Vagina (tissue), 2 donors: ENCODE measurements at places on chromosomes 4 and X. TPM values are rescaled to one million over a fixed set of nuclear protein-coding genes. Genes with fewer than 3 reads are reported as not detected.

DNA sequence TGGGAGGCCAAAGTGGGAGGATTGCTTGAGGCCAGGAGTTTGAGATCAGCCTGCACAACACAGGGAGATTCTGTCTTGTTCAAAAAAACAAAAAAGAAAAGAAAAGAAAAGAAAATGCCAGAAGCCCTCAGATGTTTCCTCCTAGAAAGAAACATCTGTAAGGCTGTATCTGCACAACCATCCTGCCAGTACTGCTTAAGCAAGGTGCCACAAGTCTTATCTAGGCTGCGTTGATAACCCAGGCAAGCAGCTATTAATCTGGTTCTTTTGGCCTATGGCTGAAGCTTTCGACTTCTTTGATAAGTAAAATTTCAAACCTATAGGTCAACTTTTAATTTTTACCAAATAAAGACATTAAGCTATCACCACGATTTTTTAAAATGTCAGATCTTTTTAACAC lies 3.1 kb downstream of the COX18 start:
- no peaks in the 10 kb centered on the region for H3K4me1 ChIP-seq
- no peak overlapping the region for H3K27ac ChIP-seq
- H3K36me3 ChIP-seq = peaks cover 6% of the 10 kb centered on the region
- H3K4me3 ChIP-seq = no peak overlapping the region

DNA sequence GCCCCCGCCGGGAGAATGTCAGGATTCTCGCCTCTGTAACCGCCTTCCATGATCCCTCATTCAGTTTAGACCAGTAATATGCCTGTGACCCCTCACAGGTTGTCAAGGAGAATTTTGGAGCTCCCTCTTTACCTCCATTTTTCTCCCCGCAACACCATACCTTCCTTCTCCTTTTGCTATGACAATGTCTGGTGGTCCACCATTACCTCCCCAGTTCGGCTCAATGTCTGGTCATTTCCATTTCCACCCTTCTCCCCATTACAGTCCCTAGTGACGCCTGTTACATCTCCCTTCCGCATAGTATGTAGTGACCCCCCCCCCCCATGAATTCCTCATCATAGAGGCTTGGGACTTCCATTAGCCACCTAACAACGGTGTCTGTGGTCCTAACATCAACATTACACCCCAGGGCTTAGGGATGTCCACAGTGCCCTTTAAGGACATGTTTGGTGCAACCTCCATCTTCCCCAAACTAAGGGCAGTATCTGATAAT lies 700 bp downstream of the ARAF start:
- H3K4me3 ChIP-seq = peak overlapping the region; percentile 52
- H3K36me3 ChIP-seq = no peaks in the 10 kb centered on the region
- peaks cover 24% of the 10 kb centered on the region for H3K4me1 ChIP-seq
- H3K27me3 ChIP-seq = no peaks in the 10 kb centered on the region

GRCh38 chr4:10734697-10735096 lies 50.1 kb upstream of the CLNK start:
- no peaks in the 10 kb centered on the region for H3K27me3 ChIP-seq
- no peak overlapping the region for H3K4me3 ChIP-seq
- no peak for DNase-seq
- H3K4me1 ChIP-seq = no peaks in the 10 kb centered on the region
- no peaks in the 10 kb centered on the region for H3K36me3 ChIP-seq

DNA sequence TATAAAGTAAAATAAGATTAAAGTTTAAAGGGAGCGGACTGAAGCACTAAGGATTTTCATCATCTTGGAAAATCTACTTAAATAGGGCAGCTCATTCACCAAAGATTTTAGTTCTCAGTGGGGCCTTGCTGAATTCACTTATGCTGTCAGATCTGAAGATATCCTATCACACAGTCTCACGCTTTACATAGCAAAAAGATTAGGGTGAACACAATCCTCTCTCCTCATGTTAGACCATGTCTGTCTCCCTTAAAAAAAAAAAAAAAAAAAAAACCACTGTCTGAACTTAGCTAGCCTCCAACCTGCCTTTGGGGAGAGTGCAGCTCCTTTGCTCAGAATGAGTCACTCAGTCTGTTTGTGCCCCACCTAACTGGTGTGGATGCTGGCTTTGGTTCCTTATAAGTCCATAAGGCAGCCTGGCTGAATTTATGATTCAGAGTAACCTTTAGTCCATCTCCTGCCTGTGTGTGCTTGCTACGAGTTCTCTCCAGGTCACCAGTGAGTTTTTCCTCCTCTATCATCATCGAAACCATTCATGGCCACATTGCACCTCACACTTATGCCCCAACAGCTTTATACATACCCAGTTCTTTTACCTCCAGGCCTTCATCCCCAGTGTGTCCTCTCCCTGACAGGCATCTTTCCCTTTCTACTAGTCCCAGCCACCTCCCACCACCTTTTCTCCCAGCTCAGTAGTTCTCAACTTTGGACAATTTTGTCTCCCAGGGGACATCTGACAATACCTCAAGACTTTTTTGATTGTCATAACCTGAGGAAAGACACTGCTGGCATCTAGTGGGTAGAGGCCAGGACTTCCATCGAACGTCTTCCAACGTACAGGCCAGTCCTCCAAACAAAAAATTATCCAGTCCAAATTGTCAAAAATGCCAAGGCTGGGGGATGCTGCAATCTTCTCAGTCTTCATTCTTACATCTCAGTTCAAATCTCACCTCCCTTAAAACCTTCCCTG lies 220.7 kb upstream of the EMCN start:
- no peak overlapping the region for H3K4me3 ChIP-seq
- H3K36me3 ChIP-seq = no peaks in the 10 kb centered on the region
- no peak for DNase-seq
- H3K27me3 ChIP-seq = no peaks in the 10 kb centered on the region
- peak overlapping the region; percentile 64 for H3K27ac ChIP-seq
- peaks cover 32% of the 10 kb centered on the region for H3K4me1 ChIP-seq

GRCh38 chrX:125782184-125782583 lies 383.9 kb downstream of the DCAF12L2 start:
- no peak for DNase-seq
- no peaks in the 10 kb centered on the region for H3K4me1 ChIP-seq
- H3K27ac ChIP-seq = no peak overlapping the region
- no peaks in the 10 kb centered on the region for H3K27me3 ChIP-seq

Gene PARM1
- total RNA-seq = 26.3 TPM
